Left renal pelvis (tissue), 4 donors: ENCODE measurements at places on chromosomes 11 and 22.

GRCh38 chr11:20596205-20597153, 2.9 kb upstream of the SLC6A5 start:
- no peak for DNase-seq

GRCh38 chr22:23047265-23047664, 23.1 kb upstream of the GNAZ start:
- DNase-seq: no peak

- DNase-seq: no peak
Measured at GRCh38 chr22:36510384-36510783, 3.5 kb upstream of the FOXRED2 start.

DNA sequence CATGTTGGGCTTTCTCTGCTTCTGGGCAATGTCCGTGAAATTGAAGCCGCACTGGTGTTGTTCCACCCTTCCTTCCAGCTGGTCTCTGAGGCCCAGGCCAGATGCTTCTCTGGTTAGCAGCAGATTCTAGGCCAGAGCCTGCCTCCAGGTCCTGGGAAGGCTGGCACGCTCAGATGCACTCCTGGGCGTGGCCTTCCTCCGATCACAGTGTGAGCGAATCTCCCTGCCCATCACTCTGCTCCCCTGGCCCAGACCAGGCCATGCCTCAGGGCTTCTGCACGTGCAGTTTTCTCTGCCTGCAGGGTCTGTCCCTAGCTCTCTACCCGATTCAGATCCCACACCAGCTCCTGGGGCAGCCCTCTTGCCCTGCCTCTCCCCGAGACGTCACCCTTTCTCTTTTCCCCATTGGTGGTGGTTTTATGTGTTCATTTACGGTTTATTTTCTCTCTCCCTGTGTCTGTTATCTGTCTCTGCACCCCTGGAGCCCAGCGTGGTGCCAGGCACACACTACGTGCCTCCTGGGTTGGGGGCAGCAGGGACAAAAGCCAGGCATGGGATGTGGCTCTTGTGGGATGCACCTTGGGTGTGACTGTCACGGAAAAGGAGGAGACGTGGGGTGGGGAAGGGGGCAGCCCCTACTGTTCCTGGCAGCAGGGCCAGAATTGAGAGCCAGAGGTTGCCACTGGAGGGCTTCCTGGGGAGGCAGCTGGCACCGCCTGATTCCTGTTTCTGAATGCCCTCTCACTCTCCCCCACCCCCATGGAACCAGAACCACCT, 66.0 kb downstream of the KCNQ1 start:
- no peak for DNase-seq

DNA sequence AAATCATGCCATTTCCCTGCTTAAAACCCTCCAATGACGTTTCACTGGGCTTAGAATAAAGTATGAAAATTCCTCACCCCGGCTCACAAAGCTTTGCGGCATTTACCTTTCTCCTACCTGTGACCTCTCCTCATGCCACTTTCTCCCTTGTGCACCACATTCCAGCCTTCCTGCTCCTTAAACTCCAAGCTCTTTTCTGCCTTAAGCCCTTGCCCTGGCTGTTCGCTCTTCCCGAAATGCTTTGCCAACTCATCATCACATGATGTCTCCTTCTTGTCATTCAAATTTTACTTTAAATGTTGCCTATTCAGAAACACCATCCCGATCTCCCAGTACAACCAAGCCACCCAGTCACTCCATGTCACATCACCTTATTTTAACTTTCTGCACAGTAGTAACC, 2.0 kb downstream of the PLEKHA7 start:
- no peak for DNase-seq

DNA sequence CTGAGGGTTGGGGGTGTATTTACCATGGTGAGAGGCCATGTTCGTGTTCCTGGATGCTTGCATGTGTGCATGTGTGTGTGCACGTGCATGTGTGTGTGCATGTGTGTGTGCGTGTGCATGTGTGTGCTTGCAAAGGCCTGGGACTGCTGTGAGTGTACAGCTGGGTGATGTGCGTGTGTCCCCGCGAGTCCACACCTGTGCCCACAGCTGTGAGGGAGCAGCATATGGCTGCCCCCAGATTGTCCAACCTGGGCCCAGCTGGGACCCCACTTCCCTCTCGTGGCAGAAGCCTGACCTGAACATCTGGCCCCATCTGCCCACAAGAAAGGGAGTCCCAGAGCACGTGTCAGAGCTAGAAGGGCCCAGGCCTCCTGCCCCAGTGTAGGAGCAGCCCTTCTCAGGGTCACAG, 8.4 kb upstream of the CD248 start:
- DNase-seq: no peak

GRCh38 chr22:24686280-24686679, 83.3 kb downstream of the GGT1 start:
- no peak for DNase-seq

- DNase-seq: no peak
Measured at GRCh38 chr11:74686792-74687191, 44.4 kb downstream of the CHRDL2 start.

- no peak for DNase-seq
Measured at GRCh38 chr11:114040706-114041211, 18.8 kb upstream of the ZBTB16 start.

- no peak for DNase-seq
Measured at GRCh38 chr11:48080301-48080861, 100.0 kb downstream of the PTPRJ start.

DNA sequence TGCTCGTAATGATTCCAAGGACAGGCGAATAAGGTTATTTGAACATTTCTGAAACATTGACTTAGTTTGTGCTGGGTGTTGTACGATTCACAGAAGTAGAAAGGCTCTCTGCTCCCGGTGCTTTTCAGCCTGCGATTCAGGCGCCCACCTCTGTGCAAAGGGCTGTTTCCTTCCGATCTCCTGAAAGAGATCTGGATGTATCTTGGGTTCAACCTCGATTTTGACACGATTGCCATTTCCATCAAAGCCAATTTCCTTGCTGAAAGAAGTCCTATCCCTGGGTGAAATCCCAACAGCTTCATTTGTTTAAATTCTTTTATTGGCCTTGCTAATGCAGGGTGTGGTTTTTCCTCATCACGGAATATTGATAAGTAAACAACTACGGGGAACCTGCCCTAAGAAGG, 1.1 kb upstream of the ZC3H12C start:
- no peak for DNase-seq

GRCh38 chr22:27598792-27599191, 202.8 kb downstream of the MN1 start:
- no peak for DNase-seq

DNA sequence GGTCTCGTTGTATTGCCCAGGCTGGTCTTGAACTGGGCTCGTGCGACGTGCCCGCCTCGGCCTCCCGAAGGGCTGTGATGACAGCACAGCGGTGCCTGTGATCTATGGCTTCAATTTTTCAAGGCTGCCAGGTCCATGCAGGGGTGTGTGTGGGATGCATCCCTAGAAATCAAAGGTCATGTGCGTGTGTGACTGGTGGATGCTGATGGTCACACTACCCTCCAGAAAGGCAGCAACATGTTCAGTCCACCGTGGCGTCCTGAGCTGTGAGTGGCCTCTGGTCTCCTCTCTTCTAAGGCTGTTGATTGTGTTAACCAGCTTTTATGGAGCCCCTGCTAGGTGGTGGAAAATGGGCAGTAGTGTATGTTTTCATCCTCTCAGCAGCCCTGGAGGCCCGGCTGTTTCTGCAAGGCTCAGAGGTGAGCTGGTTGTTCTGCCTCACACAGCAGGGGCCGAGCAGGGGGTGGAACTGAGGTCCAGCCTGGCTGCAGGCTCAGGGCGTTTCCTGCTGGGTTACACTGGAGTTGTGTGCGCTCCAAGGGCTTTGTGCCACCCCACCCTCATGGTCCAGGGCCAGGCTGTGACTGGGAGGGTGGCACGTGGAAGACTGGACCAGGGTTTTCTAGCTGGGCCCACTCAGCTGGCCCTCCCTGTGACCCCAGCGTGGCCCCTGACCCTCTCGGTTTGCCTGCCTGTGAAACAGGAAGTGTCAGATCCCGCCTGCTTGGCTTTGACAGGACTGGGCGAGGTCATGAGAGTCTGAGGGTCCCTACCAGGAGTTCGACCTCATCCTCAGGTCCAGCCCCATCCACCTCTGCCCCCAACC, 7.7 kb downstream of the BIK start:
- no peak for DNase-seq

- DNase-seq: no peak
Measured at GRCh38 chr11:79170321-79170720, 270.5 kb downstream of the TENM4 start.

DNA sequence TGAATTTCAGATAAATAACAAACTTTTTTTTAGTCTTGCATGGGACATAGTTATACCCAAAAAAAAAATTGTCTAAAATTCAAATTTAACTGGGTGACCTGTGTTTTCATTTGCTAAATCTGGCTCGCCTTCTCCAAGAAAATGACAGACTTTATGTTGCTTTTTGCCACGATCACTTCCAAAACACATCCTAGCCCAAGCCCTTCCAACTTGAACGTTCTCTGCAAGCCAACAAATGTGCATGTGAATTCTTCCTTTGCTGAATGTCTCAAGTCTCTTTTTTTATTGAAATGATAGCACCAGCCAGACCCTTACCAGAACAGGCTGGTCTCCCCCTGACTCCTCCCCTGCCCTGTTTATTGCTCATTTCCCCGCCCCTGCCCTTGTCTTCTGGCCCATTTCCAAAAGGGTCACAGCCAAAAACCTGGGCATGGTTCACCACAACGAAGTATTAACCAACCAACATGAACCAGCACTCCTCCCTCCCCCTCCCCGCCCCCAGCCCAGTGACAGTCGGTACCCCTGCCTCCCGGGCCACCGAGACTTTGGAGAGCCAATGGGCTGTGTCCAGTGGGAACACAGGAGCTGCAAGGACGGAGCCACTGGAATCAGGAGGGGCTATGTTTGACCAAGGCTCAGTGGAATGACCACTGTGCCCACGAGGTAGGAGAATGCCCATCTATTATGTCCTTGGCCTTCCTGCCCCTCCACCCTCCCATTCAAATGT, 63.2 kb downstream of the BTG4 start:
- DNase-seq: no peak

DNA sequence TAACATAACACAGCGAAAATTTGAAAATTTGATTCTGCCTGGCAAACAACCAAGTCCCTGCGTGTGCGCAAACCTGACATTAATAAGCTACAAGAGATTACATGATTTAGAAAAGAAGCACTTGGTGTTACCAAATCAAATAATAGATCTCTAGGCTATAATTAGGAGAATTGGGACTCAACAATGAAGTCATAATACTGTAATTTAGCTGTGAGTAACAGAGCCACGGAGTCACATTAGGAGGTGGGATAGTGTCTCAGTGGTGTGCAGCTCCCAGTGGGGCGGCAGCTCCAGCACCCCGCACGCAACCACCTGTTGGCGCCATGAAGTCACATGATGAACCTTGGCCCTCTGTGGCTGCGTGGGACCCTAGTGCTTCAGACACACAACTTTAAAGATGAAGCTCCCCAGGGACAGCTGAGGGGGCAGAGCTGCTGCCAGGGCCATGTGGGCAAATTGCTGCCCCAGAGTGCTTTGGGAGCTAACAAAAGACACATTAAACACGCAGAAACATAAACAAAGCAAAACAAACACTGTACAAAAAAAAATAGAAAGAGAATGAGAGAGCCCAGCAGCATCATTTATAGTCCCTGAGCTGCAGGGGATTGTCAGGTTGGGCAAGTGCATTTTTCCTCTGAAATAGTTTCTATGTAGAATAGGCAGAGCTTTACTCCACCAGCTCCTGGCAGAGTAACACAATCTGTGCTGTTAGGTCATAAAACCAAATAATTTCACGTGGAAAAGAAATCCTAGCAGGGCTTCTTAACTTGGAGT, 605.6 kb downstream of the SOX6 start:
- no peak for DNase-seq

- no peak for DNase-seq
Measured at GRCh38 chr11:112932593-112932992, 28.6 kb upstream of the NCAM1 start.

- no peak for DNase-seq
Measured at GRCh38 chr11:65505466-65506289, 6.8 kb downstream of the MALAT1 start.

DNA sequence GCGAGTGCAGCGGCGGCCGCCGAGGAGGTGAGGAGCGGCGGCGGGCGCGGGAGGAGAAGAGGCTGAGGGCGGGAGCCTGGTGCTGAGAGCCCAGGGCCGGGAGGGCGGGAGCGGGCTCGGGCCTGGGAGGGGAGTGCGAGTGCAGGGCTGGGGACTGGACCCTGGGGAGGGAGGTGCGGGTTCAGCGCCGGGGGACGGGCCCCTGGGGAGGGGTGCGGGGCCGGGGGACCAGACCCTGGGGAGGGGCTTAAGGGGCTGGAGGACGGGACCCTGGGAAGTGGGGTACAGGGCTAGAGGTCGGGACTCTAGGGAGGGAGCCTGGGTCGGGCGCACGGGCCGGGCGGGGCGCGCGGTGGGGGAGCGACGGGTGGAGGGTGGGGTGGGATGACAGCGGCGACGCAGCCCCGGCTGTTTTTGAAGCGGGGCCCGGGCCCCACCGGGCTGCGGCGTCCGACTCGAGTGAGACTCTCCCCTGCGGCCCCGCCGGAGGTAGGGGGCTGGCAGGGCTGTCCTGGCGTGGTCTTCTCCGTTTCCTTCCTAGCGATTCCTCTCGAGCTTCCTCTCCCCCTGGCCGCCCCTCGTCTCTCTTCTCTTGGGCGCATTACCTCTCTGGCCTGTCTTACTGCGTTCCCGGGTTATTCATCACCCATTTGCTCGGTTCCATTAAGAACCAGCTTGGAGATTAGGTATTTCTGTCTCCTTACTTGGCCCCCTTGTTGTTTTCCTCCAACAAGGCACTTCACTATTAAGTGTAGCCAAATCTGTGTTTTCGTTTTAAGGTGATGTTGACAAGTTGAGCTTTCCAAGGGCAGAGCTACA, 754 bp downstream of the NUP50 start:
- DNase-seq: no peak

- no peak for DNase-seq
Measured at GRCh38 chr22:22785316-22786065, 102.1 kb upstream of the IGLL5 start.

GRCh38 chr11:63939397-63939891, 642 bp downstream of the NAA40 start:
- DNase-seq: no peak

DNA sequence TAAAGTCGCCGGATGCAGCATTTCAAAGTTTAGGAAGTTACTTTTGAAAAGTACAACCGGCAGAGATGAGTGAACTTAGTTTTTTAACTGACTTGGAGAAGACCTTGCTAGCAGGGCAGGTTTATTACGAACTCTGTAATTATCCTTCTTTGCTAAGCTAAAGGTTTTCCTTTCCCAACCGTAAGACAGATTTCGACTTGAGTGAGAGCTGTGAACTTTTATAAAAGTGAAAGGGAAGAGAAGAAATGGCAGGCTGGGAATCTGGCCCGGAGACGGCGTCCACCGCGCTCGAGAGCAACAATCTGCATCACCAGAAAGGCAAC, 659 bp upstream of the TEAD1 start:
- no peak for DNase-seq

- no peak for DNase-seq
Measured at GRCh38 chr11:27697679-27698275, 2.5 kb downstream of the BDNF start.

- DNase-seq: no peak
Measured at GRCh38 chr11:108302121-108302785, 79.4 kb downstream of the ATM start.
